ENCODE measurements at places on chromosomes 11 and 22.

DNA sequence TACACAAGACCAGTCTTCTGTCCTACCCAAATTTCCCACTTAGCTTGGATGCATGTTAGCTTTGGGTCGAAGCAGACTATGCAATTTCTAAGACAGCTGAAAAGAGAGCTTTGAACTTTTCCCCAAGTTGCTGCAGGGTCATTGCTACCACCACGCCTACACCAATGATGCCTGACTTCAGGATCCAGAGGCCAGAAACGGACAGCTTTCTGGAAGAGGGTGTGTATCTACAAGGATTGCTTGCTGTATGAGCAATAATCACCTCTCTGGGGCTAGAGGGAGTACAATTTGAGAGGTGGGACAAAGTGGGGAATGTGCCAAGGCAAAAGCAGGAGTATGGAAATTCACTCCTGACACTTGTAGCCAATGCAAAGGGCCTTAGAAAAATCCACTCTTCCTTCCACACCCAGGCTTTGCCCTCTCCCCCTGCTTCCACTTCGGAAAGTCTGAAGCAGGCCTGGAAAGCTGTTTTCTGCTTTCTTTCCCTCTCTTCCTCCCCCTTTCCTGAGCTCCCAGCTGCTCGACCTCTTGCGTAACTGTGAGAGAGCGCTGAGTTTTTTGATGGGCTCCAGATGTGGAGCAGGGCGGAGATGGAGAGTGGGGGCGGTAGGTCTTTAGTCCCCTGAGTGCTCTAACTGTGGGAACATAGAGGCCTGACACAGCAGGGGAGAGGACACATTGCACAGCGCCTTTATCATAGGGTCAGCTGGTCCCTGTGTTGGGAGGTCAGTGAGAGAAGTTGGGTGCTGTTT lies 2.1 kb upstream of the PHLDB1 start:
- no peak for DNase-seq

DNA sequence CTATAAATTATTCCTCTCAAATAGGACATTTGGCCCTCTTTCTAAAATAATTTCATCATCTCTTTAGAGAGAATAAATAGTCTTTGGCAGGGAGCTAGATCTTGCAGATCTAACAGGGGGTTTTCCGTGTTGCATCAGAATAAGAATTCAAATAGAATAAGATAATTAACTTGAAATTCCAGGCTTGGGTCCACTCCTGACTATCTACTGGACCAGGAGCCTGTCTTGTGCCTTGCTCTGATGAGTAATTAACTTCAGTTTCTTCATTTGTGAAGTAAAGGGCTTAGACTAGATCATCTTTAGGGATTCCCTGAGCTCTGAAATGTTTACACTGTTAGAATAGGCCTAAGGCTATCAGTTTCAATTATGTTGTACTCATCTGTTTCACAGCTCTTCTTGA lies 23.5 kb upstream of the TMEM123 start:
- no peak for DNase-seq

DNA sequence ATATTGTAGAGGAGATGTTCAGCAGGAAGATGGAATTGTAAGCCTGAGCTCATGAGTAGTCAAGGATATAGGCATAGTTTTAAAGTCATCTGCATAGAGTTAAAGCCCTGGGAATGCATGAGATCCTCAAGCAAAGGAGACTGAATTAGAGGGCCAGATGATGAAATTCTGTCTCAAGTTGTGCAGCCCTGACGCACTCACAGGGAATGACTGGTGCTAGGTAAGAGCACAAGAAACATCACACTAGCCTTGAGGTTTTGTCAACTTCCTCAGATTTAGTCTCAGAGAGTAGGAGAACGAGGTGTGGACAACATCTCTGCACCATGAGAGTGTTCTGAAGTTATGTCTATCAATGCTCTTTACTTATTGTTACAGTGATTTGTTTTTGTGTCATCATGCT lies 5.8 kb downstream of the RAB38 start:
- no peak for DNase-seq

DNA sequence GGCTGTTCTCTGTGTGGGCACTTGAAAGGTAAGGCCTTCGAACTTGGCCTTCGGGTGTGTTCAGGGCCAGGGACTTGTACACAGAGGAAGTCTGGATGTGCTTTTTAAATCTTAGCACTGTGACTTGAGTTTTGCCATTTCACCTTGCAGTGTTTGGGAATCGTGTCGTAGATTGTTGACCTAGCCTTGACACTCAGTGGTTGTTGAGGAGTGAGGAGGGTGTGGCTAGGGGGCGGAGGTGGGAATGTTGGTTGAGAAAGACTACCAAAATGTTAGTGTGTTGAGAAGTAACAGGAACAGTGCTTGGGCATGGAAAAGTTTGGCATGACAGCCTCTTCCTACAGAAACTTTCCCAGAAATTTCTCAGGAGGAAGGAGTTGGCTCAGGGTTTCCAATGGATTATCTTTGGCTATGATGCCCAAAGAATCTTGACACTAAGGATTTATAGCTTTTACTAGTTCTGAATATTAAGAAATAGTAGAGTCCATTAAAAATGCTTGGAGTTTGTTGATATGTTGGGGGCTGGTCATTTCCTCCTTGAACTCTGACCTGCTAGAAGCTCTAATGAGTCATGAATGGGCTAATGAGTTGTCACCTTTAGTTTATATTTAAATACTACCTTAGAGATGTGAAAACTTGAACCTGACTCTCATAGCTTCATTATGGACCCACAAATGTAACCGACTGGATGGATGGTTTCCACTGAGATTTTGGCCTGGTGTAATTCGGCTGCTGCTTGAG lies 40.6 kb downstream of the BARX2 start:
- DNase-seq = no peak

DNA sequence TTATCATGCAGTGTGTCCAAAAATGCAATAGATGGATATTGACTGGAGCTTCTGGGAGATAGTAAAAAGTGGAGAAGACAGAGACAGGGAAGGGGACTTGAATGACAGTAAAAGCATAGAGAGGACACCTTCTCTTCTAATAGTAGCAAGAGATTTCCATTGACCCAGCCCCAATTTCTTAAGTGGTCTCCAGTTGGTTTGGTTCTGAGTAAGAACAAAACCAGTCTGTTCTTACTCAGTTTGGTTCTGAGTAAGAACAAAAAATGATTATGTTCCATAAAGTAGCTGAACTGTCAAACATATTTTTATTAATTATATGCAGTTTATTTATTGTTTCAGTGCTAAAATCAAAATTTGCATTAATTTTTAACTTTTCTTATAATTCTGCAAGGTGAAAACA lies 316.8 kb upstream of the MPPED2 start:
- DNase-seq = no peak

- DNase-seq = no peak
Observed at GRCh38 chr22:43541022-43541421, 129.2 kb downstream of the MPPED1 start.

- no peak for DNase-seq
Observed at GRCh38 chr11:3837793-3838192, 3.0 kb downstream of the RHOG start.

DNA sequence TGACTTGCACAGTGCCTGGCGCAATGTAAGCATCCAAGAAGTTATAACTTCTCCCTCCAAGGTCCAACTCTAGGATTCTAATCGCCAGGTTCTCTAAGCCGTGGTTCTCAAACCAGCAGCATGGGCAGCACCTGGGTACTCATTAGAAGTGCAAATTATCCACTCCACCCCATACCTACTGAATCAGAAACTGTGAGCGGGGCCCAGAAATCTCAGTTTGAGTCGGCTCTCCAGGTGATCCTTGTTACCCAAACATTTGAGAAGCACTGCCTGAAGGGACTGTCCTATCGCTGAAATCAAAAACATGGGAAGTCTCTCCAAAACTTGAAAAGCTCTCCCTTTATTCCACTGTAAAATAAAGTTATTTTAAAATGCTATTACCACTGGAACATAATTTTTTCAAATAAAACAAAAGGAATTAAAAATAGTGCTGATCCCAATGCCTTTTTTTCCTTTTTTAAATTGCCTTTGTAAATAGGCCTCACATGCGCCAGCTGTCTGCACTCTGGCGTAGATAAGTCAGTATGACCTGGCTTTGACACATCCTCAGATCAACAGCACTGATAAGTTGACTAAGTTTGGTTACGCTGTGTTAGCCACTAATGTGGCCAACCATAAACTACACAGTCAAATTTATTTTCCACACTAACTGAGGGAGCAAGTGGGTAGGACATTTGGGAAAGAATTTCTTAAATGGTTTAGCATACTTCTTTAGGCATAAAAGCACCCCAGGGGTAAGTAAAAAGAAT lies 8.4 kb upstream of the CTR9 start:
- no peak for DNase-seq

DNA sequence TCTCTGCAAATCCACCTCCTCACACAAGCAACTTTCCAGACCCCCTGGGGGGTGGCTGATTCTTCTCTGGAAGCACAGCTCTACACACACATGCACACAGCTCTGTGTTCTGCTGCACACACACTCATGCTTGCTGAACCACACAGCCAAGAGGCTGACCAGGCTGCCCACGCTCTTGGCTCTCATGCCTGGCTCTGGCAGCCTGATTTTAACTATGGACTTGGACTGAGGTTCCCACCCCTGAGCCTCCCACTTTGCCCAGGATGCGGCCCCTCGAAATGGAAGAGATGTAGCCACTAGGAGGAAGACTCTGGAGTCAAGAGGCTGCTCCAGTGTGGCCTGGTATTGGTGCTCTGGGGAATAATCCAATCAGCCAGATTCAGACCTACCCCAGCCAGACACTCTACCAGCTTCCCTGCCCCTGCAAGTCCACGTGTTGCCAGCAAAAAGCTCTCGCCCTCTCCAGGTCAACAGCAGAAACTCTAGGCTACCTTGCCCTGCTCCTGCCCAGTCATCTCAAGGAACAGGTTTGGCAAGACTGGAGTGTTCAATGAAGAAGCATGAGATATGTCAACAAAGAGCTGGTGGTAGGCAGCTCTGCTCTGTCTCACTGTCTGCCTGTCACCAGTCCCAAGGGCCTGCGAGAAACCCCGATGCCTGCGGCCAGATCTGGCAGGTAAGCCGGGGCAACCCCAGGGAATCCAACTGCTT lies 8.8 kb upstream of the CASTOR1 start:
- no peak for DNase-seq
